ENCODE measurements at places on chromosomes 2 and 18. TPM values are rescaled to one million over a fixed set of nuclear protein-coding genes. Genes with fewer than 3 reads are reported as not detected.

Gene NYAP2
- total RNA-seq: not detected

Gene KYNU
- 1.8 TPM for total RNA-seq

Gene NPAS2
- 82.1 TPM for total RNA-seq

Gene KHK
- 0.59 TPM for total RNA-seq

Gene HAAO
- not detected for total RNA-seq

Gene IL18R1
- total RNA-seq: 0.30 TPM

Gene SP5
- total RNA-seq: not detected

Gene SCN9A
- total RNA-seq: 57.8 TPM

Gene APLF
- 6.3 TPM for total RNA-seq

Gene ABCG5
- total RNA-seq: not detected

Gene FIGN
- total RNA-seq: 1.2 TPM

Gene ACVR2A
- total RNA-seq: 23.7 TPM

Gene PFN4
- 0.42 TPM for total RNA-seq

Gene SERPINB2
- 4.8 TPM for total RNA-seq

Gene HIBCH
- total RNA-seq: 16.3 TPM

Gene MATN3
- total RNA-seq: 3.0 TPM

Gene PDE1A
- 0.89 TPM for total RNA-seq

Gene ASIC4
- total RNA-seq: 0.09 TPM

Gene ERICH2
- 0.30 TPM for total RNA-seq

Gene PASK
- total RNA-seq: 1.5 TPM

Gene RAB31
- 64.1 TPM for total RNA-seq

Gene MC5R
- not detected for total RNA-seq

Gene TOGARAM2
- total RNA-seq: 0.09 TPM

Gene ALPP
- not detected for total RNA-seq

Gene CRACDL
- not detected for total RNA-seq

Gene ALLC
- not detected for total RNA-seq

Gene LBH
- total RNA-seq: 26.3 TPM

Gene SPEG
- total RNA-seq: 36.2 TPM

Gene OR6B2
- total RNA-seq: not detected

Gene UGT1A10
- not detected for total RNA-seq

All from smooth muscle cell of the umbilical artery (primary cell).